Karpas-422 (cell line): ENCODE measurements at places on chromosomes 6 and 20.
A peak's percentile ranks its signal among the peaks of the same experiment; 100 is the strongest.

GRCh38 chr6:138806889-138807288 is 11.0 kb downstream of the ECT2L start:
- peak; percentile 72 for DNase-seq

- no peak for DNase-seq
Measured at GRCh38 chr6:128238225-128238624, 282.2 kb downstream of the PTPRK start.

GRCh38 chr20:49497398-49497669 is 14.9 kb upstream of the KCNB1 start:
- DNase-seq: no peak

GRCh38 chr6:99521633-99522151 is 6.5 kb upstream of the USP45 start:
- DNase-seq: peak; percentile 73

DNA sequence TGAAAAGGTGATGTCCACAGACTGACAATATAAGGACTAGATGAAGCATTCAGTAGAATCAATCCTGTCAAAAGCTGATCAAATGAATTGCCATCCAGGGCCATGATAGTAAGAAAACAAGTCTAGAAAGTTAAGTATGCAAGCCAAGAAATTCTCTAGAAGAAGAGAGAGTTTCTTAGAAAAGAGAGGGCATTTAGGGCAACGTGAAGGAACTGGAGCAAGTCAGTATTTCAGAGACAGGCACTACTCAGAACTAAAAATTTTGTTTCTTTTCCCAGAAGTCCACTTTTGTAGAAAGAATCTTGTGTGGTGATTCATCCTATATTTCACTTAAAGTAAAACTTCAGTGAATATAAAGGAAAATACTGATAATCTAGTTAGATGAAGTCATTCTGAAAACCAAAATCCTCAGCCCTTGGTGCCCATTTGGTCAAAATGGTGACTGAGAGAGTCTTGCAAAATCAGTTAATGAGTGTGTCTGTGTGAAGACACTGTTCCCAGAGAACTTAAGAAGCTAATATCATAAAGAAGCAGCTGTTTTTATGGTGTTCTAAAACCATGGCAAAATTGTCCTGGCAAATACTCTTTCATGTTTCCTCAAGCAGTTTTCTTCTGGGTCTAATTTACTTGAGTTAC is 82.2 kb downstream of the COL19A1 start:
- DNase-seq: no peak

DNA sequence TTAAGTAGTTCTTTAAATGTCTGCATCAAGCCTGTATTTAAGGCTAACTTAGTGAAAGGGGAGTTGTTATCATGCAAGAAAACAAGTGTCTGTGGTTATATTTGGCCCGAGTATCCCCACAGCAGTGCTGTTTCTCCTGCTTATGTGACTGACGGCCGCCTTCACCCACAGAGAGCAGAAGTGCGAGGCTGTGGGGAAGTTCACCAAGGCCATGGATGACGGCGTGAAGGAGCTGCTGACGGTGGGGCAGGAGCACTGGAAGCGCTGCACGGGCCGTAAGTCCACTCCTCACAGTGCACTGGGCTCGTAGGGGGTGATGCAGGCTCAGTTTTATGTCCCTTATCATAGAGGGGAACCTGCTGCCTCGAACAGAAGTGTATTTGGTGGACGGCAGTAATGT is 53.2 kb upstream of the SYNJ2 start:
- DNase-seq: no peak

DNA sequence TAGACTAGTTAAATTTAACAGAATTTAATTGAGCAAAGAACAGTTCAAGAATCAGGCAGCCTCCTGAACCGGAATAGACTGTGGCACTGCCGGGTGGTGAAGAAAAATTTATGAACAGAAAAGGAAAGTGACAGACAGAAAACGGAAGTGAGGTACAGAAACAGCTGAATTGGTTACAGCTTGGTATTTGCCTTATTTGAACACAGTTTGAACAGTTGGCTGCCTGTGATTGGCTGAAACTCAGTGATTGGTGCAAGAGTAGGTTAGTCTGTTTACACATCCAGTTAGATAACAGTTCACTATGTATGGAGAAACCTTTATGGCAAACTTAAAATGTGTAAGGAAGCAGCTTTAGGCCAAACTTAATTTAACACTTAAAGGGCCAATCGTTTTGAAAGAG is 116.0 kb upstream of the CITED2 start:
- peak; percentile 49 for DNase-seq

DNA sequence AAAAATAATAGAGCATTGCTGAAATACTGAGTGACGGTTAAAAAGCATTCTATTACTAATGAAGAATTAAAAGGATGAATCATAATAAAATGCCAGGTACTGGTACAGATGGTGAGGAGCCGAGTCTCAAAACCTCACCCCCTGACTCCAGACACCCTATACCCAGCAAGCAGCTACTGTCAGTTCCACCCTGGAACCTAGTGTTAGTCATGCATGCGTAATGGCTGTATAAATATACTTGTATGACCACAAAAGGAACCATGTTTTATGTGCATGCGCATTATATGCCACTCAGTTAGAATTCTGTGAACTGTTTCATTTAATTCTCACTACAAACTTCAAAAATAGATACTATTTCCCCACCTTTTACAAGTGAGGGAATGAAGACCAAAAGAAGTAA is 568.7 kb upstream of the RNF217 start:
- DNase-seq: no peak

GRCh38 chr20:32470025-32470861 is 112.1 kb downstream of the ASXL1 start:
- peak; percentile 80 for DNase-seq

DNA sequence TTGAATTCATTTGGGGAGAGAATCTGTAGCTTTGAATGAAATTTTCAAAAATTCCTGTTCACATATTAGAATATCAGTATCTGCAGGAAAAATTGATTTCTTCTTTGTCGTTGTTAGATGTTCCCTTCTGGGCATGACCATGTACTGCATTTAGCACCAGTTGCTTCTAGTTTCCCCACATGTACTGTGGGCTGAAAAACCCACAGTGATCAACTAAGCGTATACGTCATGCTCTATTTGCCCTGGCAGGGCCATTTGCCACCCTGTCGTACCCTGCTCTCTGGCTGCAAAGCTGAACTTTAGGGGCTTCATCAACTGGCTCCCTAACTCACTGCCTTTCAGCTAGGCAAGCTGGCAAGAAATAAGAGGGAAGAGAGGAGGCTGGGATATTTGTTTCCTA is 340.7 kb upstream of the TSHZ2 start:
- no peak for DNase-seq

DNA sequence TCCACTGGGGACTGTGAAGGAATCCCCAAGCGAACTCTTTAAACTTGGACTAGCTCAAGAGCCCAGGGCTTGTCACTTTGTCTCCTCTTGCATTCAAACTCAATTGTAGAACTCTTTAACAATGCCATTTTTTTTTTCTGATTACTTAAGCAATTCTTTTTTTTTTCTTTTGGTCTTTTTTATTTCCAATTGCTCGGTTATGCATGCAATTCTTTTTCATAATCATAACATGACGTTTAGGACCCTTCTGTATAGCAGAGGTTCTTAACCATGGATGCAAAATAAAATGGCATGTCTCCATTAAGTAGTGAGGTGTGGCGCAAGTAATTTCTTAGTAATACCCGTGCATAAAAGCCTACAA is 466 bp upstream of the BFSP1 start:
- no peak for DNase-seq

DNA sequence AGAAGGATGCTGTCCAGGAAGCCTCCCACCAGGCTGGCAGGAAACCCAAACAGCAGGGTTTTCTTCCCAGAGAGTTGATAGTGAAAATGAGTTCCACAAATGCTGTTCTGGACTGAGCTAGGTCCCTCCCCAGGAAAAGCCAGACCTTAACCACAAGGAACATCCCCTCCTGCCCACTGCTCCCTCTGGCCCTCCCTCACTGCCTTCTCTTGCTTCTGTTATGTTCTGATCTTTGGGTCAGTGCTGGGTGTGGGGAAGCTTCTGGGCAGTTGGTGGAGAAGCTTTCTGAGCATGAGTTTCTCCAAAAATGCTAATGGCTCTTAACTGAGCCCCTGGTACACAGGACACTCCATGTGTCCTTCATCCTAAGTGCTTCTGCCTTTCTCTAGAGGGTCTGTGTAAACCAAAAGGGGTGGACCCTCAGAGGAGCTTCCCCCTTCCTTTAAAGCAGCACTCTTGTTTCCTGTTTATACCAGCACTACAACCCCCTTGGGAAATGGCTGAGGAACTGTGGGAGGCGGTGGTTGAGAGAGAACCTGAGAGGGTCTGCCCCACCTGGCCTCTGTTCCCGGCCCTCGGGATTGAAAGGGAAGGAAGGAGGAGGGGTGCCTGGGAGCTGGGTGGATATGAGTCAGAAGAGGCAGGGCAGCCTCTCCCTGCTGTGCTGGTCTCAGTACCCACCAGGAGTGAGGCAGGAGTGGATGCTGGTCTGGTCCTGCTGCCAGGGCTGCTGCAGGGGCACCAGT is 42.0 kb downstream of the CDS2 start:
- DNase-seq: no peak

DNA sequence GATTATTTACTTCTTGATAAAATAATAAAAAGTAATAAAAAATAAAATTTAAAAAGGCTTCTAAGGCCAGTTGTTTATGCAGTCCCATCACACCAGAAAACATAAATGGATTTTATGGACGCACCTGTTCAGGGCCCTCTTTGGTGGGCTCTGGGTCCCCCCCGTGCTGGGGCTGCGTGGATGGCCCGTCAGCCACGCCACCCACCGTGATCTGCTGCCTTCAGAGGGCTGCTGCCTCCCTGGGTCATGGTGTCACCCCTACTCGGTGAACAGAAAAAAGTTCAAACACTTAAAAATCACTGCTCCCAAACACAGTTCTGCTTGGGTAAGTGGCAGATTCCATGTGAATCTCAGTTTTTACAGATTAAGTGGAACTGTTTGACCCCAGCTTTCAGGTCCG is 447.6 kb upstream of the AGPAT4 start:
- no peak for DNase-seq

- no peak for DNase-seq
Measured at GRCh38 chr6:148760258-148760534, 13.4 kb downstream of the UST start.

DNA sequence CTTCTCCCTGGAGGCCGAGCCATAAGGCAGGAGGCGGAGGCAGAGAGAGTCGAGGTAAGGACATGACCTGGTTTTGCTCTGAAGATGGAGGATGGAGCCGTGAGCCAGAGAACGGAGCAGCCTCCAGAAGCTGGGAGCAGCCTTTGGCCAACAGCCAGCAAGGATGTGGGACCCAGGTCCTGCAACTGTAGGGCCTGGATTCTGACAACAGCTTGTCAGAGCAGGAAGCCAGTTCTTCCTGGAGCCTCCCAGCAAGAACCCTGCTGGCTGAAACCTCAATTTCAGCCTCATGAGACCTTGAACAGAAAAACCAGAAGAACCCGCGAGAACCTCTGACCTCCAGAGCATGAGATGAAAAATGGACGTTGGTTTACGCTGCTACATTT is 13.4 kb upstream of the MRGBP start:
- no peak for DNase-seq

- DNase-seq: no peak
Measured at GRCh38 chr6:66226109-66226508, 519.1 kb upstream of the EYS start.

GRCh38 chr6:26474439-26474881 is 16.7 kb downstream of the BTN2A1 start:
- DNase-seq: peak; percentile 72

DNA sequence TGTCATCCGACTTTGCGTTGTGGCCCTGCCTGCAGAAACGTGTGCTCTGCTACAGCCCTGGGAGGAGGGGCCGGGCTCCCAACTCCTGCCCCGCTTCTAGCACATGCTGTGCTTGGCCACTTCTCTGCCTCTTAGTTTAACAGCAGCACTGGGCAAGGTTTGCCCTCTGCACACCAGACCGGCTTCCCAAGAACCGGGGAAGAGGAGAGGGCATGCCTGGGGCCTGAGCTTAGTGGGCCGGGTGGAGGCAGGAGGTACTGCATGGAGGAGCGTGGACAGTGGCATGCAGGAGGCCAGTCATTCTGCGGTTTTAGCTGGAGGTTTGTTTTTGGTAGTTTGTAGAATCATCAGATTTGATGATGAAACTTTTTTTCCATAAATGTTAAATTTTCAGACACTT is 45.5 kb downstream of the CEP43 start:
- DNase-seq: no peak

DNA sequence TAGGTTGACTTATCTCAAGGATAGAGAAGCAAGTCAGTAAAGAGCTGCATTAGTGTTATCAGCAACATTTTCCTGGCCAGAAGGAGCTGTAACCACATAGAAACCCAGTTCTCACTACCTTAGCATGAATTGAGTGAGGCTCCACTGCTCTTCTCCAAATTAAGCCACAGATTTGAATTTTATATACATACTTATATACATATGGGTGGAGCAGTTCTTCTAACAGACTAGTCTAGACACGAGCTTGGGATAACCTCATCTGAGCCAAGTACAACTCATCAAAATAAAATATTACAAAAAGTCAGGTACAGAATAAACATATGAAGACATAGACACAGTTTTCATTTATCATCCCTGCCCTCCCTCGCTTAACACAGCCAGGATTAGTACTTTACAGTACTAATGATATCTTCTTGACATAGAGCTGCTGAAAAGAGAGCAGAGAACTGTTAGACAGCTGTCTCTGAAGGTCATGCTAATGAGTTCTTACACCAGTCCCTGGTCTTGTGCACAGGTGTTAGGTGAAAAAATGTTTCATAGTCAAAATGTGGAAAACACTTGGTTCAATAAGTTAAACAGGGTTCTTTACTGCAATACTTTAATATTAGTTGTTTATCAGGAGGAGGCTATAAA is 147.4 kb upstream of the HTR1E start:
- DNase-seq: no peak

GRCh38 chr20:36653456-36653855 is 7.5 kb upstream of the SLA2 start:
- DNase-seq: no peak

DNA sequence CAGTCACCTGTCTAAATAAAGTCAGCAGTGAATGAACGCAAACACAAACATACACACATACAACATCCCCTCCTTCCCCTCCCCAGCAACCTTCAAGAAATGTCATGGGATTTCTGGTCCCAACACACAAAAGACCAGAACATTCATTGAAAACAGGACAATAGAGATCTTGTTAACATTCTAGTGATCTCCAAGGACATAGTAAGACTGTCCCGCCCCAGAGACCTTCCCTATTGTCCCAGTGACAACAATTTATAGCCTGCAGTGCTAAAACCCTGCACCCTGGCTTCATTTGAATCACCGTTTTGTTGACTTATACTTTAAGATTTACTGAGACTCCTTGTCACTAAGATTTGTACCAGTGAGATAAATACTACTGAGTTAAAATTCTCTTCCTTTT is 143.9 kb upstream of the NOX3 start:
- DNase-seq: no peak

- DNase-seq: no peak
Measured at GRCh38 chr6:81547149-81547548, 205.3 kb downstream of the TENT5A start.

GRCh38 chr6:8337147-8337546 is 98.2 kb downstream of the SLC35B3 start:
- DNase-seq: no peak

- DNase-seq: no peak
Measured at GRCh38 chr6:15259766-15260098, 13.9 kb downstream of the JARID2 start.
